ENCODE measurements at places on chromosomes 12 and 14. TPM values are rescaled to one million over a fixed set of nuclear protein-coding genes. Genes with fewer than 3 reads are reported as not detected.
A peak's percentile ranks its signal among the peaks of the same experiment; 100 is the strongest.

DNA sequence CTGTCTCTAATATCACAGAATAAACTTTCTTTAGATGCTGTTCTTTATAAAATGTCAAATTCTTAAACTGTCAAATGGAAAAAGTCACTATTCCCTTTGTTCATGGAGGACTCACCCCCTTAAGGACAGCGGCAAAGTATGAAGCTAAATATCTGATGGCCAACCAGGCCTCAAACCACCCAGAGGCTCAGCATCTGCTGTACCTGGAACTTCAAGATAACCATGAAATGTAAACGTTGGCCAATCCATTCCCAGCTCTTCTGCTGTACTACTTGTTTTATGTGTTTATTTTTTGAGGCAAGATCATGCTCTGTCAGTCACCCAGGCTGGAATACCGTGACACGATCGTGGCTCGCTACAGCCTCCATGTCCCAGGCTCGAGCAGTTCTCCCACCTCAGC, 15.7 kb downstream of the RFC5 start:
- no peaks in the 10 kb centered on the region for H3K27me3 ChIP-seq
- peaks cover 5% of the 10 kb centered on the region for H3K36me3 ChIP-seq
- H3K4me1 ChIP-seq: no peaks in the 10 kb centered on the region

DNA sequence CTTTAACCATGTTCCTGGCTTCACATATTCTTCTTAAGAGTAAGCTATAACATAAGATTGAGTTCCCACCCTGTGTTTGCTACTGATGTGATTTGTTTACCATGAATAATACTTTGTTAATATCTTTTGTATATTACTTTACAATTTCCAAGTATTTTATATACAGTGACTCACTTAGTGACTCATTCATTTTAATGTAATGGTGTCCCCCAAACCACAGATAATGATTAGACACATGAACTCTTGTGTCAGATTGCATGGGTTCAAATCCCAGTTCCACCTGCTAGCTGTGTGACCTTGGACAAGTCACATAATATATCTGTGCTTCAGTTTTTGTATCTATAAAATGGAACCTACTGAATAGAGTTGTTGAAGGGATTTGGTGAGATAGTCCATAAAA, 76.1 kb downstream of the MYF5 start:
- H3K27ac ChIP-seq: no peak overlapping the region
- H3K4me3 ChIP-seq: no peak overlapping the region
- H3K4me1 ChIP-seq: no peaks in the 10 kb centered on the region
- DNase-seq: no peak

DNA sequence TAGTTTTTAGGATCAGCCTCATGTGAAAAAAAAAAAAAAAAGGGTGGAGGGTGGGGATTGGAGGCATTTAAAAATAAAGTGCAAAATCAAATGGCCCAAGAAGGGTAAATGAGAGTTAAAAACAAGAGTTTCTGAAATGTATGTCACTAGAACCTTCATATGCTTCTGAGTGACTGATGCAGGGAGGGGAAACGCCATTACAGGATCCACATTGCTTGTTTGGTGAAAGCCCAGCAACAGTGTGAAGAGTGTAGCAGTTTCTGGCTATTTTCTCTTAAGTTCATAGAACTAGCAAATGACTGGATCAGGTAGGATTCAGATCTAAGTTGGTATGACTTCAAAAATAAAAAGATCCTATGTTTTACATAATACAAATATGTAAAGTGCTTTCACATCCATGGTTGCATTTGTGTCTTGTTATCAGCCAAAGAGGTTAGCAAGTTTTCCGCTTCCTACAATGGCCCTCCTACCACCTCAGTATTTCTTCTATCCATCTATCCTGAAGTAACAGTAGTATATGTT, 2.9 kb downstream of the CHPT1 start:
- H3K27me3 ChIP-seq: no peaks in the 10 kb centered on the region
- no peak for DNase-seq
- no peak overlapping the region for H3K27ac ChIP-seq
- H3K36me3 ChIP-seq: no peaks in the 10 kb centered on the region
- no peaks in the 10 kb centered on the region for H3K4me1 ChIP-seq

Gene AQP5
- 25.8 TPM for total RNA-seq

DNA sequence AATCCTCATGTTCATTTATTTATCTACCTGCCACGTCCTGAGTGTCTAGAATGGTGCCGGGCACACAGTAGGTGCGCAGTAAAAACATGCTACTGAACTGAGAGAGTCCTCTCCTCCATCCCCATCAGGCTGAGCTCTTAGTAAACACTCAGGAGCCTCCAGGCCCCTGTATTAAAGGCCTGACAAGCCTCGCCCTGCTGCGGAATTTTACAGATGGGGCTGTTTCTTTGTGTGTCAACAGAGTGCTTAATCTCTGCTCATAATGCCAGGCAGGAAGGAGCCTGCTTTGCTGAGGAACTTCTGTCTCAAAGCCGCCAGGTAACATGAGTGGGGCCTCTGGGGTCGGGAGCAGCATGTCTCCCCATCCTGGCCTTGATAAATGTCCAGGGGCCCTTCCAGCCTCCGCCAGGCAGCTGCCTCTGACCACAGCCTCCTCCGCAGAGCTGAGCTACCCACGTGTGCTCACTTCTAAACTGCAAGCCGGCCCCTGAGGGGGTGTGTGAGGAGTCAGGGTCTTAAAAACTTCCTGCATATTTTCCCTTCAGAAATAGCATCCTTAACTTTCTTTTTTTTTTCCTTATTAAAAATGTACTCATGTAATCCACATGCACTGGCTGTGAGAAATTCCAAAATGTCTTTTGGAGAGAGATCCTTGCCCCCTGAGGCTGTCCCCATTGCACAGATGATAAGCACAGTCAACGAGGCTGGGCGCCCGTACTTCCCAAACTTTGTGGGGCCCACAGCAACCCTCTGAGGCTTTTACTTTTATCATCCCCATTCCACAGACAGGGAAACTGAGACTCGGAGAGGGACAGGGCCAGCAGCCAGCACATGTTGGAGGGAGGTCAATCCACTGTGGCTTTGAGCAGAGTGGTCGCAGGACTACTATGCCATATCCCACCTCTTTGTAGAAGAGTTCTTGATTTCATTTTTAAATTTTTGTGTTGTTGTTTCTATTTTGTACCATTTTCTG, 116.0 kb upstream of the NCOR2 start:
- no peaks in the 10 kb centered on the region for H3K36me3 ChIP-seq
- H3K27me3 ChIP-seq: no peaks in the 10 kb centered on the region
- DNase-seq: peak; percentile 86
- H3K27ac ChIP-seq: peak overlapping the region; percentile 76
- peaks cover 22% of the 10 kb centered on the region for H3K4me1 ChIP-seq

- peak; percentile 65 for DNase-seq
- H3K4me1 ChIP-seq: no peaks in the 10 kb centered on the region
These were observed 906 bp downstream of the LARP4 start for GRCh38 chr12:50401500-50402081.

- H3K36me3 ChIP-seq: no peaks in the 10 kb centered on the region
- no peaks in the 10 kb centered on the region for H3K27me3 ChIP-seq
- DNase-seq: no peak
- H3K27ac ChIP-seq: no peak overlapping the region
- H3K4me3 ChIP-seq: no peak overlapping the region
These were observed 33.7 kb upstream of the A2M start for GRCh38 chr12:9149372-9149771.

DNA sequence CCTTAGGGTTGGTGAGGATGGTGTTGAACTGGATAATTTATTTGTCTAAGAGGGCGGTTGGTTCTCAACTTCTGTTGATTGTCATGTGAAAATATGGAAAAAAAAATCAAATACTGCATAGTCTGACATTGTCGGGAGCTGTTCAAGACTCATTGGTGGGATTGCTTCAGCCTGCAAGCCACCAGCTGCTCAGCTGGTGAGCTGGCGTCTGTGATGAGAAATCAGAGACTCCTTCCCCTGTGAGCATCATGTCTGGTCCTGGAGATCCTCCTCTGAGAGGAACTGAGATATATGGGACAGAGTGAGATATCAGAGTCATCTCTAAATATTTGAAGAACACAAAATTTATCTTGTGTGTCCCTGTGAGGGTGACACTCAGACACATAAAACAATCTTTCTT, 49.9 kb downstream of the TRIM9 start:
- H3K27me3 ChIP-seq: no peaks in the 10 kb centered on the region
- no peak overlapping the region for H3K27ac ChIP-seq
- H3K4me3 ChIP-seq: no peak overlapping the region
- no peaks in the 10 kb centered on the region for H3K36me3 ChIP-seq
- no peaks in the 10 kb centered on the region for H3K4me1 ChIP-seq
- no peak for DNase-seq

- no peak overlapping the region for H3K27ac ChIP-seq
- no peak overlapping the region for H3K4me3 ChIP-seq
- DNase-seq: no peak
- H3K36me3 ChIP-seq: no peaks in the 10 kb centered on the region
- no peaks in the 10 kb centered on the region for H3K27me3 ChIP-seq
- H3K4me1 ChIP-seq: no peaks in the 10 kb centered on the region
These were observed 19.9 kb downstream of the SETD3 start for GRCh38 chr14:99460793-99461192.

- H3K4me3 ChIP-seq: no peak overlapping the region
- peaks cover 3% of the 10 kb centered on the region for H3K4me1 ChIP-seq
- peaks cover 3% of the 10 kb centered on the region for H3K27me3 ChIP-seq
These were observed 36.2 kb downstream of the BCL11B start for GRCh38 chr14:99235582-99236320.
